Fibroblast of villous mesenchyme (primary cell): ENCODE measurements at places on chromosomes 11 and 22. TPM values are rescaled to one million over a fixed set of nuclear protein-coding genes. Genes with fewer than 3 reads are reported as not detected.

Gene INS
- not detected in 2 replicates for total RNA-seq

Gene MMP7
- total RNA-seq = 0.43 and 2.6 TPM in 2 replicates

Gene KLHL35
- 1.3 and 3.2 TPM in 2 replicates for total RNA-seq

Gene FXYD2
- not detected in 2 replicates for total RNA-seq

Gene ANO5
- total RNA-seq = under 0.01 and 0.32 TPM in 2 replicates

Gene TSSK2
- under 0.01 TPM in 1 of 2 replicates, not detected in the other for total RNA-seq

Gene APOL5
- total RNA-seq = not detected in 2 replicates

Gene SYT9
- total RNA-seq = under 0.01 TPM in 2 replicates

Gene CARS1
- 68.2 and 87.6 TPM in 2 replicates for total RNA-seq

GRCh38 chr11:34343153-34343552 lies 14.7 kb downstream of the ABTB2 start:
- DNase-seq = peak; percentile 79

- DNase-seq = no peak
Measured at GRCh38 chr11:56977314-56977713, 11.4 kb upstream of the OR5AK2 start.

GRCh38 chr22:25668437-25668836 lies 73.6 kb upstream of the MYO18B start:
- peak; percentile 56 for DNase-seq

- DNase-seq = peak; percentile 83
Measured at GRCh38 chr11:67356864-67357561, 3.7 kb upstream of the POLD4 start.

GRCh38 chr22:37312549-37313183 lies 30.4 kb downstream of the CYTH4 start:
- DNase-seq = no peak

- no peak for DNase-seq
Measured at GRCh38 chr11:115164774-115165173, 339.4 kb downstream of the CADM1 start.

- DNase-seq = no peak
Measured at GRCh38 chr11:75188671-75189070, 37.8 kb downstream of the SLCO2B1 start.

- DNase-seq = peak; percentile 78
Measured at GRCh38 chr11:64659417-64660144, 63.4 kb downstream of the NRXN2 start.

- no peak for DNase-seq
Measured at GRCh38 chr11:87263979-87264378, 226.2 kb downstream of the TMEM135 start.

DNA sequence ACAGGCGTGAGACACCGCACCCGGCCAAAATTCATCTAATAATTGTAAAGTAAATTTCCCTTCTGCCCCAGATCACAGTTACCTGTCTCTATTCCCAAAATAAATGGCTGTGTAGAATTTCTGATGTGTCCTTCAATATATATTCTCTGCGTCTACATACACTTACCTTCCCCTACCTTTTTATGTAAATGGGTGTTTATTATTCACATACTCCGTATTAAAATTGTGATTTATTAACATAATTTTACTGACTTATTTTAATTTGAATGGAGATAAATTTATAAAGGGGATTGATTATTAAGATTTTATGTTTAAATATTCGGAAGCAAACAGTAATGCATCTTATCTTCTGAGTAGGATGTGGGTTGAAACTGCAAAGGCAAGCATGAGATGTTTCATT lies 16.4 kb upstream of the ZNF280A start:
- DNase-seq = no peak

- DNase-seq = peak; percentile 45
Measured at GRCh38 chr22:46171940-46172339, 21.6 kb downstream of the PPARA start.

DNA sequence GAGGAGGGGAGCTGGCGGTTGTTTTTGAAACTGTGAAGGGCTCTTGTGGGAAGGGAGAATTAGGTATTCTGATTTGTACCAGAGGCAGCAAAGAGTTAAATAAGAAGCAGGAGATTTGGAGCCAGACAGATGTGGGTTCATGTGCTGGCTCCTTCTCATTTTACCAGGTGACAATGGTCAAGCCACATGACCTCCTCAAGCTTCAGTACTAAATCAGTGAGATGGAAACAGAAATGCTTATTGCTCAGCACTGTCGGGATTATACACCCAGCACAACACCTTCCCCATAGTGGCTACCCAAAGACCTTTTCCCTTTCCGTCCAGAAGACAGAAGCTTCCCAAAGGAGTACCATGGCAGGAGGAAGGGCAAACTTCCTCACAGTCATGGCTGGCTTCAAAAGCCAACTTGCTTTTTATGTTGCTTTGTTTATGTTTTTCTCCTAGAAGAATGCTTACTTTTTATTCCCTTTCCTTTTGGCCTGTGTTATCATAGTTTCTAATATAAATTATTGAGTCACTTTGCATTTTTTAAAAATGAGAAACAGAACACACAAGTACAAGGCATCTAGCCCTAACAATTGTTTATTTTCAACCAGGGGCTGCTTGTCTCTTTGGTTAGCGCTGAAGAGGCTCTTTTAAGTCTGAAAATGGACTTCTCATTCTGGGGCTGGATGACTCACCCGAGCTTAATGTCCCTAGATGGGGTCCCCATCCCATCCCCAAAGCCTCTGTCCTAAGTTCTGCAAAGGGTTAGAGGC lies 181.5 kb upstream of the ZBED5 start:
- peak; percentile 60 for DNase-seq

DNA sequence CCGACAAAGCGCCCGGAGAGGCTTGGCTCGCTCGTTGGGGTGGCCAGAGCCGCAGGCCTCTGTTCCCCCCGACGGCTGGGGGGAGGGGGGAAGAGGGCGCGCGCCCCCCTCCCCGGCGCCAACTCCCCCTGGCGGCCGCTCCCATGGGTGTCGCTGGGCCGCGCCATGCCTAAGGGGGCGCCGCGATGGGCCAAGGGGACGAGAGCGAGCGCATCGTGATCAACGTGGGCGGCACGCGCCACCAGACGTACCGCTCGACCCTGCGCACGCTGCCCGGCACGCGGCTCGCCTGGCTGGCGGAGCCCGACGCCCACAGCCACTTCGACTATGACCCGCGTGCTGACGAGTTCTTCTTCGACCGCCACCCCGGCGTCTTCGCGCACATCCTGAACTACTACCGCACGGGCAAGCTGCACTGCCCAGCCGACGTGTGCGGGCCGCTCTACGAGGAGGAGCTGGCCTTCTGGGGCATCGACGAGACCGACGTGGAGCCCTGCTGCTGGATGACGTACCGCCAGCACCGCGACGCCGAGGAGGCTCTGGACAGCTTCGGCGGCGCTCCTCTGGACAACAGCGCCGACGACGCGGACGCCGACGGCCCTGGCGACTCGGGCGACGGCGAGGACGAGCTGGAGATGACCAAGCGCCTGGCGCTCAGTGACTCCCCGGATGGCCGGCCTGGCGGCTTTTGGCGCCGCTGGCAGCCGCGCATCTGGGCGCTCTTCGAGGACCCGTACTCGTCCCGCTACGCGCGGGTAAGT lies 1.4 kb downstream of the KCNC1 start:
- DNase-seq = no peak

DNA sequence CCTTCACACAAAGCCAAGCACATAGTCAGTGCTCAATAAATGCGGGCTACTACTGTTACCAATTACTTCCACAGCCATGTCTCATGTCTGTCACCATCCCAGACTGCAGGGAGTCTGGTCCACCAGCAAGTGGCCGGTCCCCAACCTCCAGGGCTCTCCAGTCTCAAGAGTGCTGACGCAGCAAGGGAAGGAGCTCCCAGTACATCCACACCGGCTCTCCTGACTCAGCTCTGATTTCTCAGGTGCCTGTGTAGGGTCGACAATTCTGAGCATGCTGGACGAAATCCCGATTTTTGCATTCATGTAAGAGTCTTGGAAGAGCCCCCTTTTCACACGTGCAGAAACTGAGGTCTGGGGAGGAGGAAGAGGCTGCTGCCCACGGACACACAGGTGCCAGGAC lies 10.3 kb upstream of the NEFH start:
- no peak for DNase-seq

GRCh38 chr22:47013861-47014635 lies 251.6 kb downstream of the TBC1D22A start:
- DNase-seq = no peak

GRCh38 chr22:42688241-42689211 lies 32.1 kb downstream of the A4GALT start:
- peak; percentile 98 for DNase-seq

DNA sequence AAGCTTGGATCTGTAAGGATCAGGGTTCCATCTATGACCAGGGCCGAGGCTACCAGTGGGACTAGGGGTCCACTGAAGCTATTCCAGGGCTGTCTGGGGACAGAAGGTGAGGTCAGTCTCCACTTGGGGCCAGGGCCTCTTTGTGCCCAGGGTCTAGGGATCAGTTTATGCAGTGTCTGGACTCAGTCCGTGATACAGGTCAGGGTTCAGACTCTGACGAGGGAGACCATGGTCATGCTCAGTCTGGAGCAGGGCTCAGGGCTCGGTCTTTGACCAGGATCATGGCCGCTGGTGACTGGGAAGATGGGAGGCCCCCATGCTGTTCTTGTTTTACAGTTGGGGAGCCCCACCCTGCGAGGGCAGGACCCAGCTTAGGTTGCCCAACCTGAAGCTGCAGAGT lies 11.8 kb downstream of the TSSC4 start:
- no peak for DNase-seq

DNA sequence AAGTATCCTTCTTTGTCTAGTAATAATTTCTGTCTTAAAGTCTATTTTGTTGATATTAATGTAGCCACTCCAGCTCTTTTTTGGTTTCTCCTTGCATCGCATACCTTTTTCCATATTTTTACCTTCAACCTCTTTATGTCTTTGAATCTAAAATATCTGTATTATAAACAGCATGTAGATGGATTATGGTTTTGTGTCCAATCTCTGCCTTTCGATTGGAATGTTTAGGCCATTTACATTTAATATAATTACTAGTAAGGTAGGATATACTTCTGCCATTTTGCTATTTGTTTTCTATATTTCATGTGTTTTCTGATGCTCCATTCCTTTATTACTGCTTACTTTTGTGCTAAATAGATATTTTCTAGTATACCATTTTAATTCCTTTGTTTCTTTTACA lies 39.5 kb downstream of the TMPRSS5 start:
- no peak for DNase-seq

- no peak for DNase-seq
Measured at GRCh38 chr11:13258855-13259254, 18.7 kb upstream of the BMAL1 start.

GRCh38 chr11:128691802-128692752 lies 1.8 kb upstream of the FLI1 start:
- DNase-seq = no peak

GRCh38 chr11:76657187-76658170 lies 13.1 kb downstream of the LRRC32 start:
- DNase-seq = no peak

GRCh38 chr11:33507356-33507755 lies 193.3 kb downstream of the C11orf91 start:
- DNase-seq = no peak

- DNase-seq = no peak
Measured at GRCh38 chr11:17548444-17548843, 1.4 kb downstream of the OTOG start.

GRCh38 chr11:127875131-127875530 lies 712.2 kb downstream of the ETS1 start:
- DNase-seq = no peak

DNA sequence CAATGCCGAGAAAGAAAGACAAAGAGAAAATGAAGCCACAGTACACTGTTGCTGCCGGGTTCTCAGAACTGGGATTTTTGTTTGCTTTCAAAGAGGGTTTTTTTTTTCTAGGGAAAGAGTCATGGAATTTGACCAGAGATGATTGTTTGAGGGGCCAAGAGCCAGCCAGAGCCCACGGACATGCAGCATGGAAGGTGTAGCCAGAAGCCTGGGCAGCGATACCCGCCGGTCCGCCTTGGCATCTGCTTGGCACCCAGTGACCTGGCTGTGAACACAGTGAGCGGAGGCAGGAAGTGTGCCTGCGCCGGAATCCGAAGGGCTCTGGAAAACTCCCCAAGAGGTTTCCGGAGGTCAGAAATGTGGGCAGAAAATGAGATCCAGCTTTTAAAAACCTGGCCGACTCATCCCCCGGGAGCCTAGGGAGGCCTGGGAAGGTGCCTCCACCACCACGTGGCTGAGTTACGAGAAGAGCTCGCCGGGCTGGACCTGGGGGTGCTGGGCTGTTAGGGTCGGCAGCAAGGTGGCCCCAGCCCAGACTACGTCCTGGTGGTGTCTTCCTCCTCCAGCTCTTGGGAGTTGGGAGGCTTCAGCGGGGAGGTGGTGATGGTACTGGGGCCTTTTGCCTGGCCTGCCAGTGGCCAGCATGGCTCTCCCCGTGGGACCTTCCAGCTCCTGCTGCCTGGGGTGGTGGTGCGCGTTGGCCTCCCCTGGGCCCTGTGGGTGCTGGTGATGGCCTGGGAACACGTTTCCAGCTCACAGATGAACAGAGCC lies 61.6 kb upstream of the PPARA start:
- DNase-seq = peak; percentile 92

DNA sequence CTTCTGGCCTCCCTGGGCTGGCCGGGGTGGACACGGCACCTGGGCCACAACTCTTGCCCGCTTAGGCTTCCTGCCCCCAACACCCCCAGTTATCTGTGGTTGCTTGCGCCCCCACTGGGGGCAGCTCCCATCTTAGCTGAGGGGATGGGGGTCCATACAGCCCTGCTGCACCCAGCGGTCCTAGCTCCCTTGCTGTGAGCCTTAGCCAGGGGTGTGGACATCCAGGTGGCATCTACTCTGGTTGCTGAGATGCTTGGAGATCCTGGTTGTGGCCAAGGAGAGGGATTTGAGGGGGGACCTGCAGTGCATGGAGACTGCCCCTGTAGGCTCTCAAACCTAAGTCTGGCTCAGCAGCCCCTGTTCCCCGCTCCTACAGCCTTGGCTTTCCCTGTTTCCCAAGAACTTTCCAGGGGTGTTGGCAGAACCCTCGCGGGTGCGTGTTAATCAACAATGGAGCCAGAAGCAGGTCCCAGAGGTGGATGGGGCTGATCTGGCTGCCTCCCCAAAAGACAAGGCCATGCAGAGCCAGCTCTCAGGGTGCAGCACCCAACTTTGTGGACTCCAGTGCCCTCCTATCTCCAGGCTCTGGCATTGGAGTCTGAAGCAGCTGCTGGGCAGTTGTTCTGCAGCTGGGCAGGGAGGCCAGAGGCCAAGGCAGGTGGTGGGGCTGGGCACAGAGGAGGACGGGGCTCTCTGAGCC lies 3.3 kb downstream of the KCNQ1 start:
- DNase-seq = no peak

GRCh38 chr11:26712497-26712896 lies 9.4 kb downstream of the SLC5A12 start:
- DNase-seq = peak; percentile 48

DNA sequence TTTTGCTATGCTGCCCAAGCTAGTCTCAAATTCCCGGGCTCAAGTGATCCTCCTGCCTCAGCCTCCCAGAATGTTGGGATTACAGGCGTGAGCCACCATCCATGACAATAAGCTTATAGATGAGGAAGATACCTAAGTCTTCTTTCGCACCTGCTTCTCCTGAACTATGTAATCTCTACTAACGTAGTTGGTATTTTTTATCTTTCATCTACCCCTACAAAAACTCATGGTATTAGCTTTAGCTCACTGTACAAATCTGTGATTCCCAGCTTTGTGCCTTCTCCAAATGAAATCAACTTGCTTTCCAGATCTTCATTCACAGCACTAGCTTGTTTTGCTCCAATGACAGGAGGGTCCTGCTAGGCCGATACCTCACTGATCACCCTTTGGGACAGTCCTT lies 36.4 kb downstream of the PI4KA start:
- DNase-seq = no peak
